ENCODE measurements at places on chromosomes 13 and 19.

- DNase-seq, result no peak
Measured at GRCh38 chr13:25619897-25620296, 248.1 kb downstream of the ATP8A2 start.

GRCh38 chr19:1512671-1513498, at the start of gene ADAMTSL5:
Gene ADAMTSL5, minus strand, starts transcription at chr19:1513019. Its CDS starts 2,076 bp downstream, at chr19:1510943.
- peak; percentile 50 for DNase-seq

GRCh38 chr13:111233080-111233479, 87.4 kb upstream of the TEX29 start:
- DNase-seq, result no peak

GRCh38 chr19:18057557-18057956, 29.2 kb downstream of the IL12RB1 start:
- no peak for DNase-seq

DNA sequence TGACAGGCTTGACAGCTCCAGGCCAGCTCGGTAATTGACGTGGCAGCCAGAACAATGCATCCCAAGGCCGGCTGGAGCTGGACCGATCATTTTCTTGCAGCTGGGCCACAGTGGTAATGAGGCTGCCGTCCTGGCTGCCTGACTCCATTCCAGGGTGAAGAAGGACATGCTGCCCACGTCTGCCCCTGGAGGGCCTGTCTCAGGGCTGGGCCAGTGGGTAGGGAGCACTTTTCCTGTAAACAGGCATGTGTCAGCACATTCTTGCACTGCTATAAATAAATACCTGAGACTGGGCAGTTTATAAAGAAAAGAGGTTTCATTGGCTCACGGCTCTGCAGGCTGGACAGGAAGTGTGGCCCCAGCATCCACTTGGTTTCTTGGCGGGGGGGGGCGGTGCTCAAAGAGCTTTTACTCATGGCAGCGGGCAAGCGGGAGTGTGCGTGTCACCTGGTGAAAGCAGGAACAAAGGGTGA, 38.1 kb upstream of the KCTD15 start:
- no peak for DNase-seq

DNA sequence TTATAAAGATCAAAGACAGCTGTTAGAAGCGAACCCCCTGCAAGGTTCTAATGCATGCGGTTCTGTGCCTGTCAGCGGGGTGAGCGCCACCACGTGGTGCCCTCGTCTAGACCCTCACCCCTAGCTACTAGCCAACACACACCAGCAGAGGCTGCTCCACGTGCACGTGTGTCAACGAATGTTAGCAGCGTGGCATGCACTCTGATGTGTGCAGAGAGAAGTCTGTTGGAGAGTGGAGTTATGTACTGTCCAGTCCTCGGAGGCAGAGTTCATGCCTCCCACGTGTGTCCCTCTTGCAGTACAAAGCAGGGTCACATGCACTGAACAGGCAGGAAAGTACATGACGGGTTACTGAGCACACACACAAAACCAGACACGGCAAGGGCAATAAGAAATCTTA, 75.0 kb upstream of the SLC15A1 start:
- DNase-seq, result no peak

GRCh38 chr13:106117035-106117434, 418.4 kb downstream of the EFNB2 start:
- peak; percentile 76 for DNase-seq

DNA sequence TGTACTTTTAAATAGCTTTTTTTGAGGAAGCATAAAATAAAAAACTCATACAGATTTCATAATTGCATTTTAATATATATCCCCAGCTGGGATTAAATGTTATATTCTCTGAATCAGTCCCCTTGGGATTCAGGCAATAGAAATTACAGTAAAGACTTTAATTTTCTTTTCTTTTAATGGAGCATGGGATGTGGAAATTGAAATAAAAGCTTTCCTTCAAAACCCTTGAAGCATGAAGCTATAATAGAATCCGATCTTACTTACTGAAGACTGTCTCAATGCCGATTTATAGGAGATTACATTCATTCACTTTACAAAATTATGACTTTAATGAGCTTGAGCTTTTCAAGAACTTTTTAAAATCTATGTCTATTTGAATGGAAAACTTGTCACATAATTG, 243.4 kb downstream of the SPRY2 start:
- no peak for DNase-seq

DNA sequence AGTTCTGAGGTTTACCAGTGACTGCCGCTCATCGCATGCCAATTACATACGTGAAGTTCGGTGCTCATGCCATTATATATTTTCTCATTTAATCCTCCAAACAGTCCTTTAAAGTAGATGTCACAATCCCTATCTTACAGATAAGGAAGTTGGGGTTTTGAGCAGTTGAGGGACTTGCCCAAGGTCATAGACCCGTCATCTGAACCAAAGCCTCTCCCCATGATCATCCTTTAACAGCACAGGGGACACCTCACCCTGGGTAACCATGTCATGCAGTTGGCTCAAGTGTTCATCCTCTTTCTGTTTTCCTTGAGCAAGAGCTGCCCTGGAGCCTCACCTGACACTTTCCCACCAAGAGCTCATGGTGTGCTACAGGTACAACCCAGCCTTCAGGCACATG, 69.1 kb downstream of the HSPH1 start:
- DNase-seq, result no peak

DNA sequence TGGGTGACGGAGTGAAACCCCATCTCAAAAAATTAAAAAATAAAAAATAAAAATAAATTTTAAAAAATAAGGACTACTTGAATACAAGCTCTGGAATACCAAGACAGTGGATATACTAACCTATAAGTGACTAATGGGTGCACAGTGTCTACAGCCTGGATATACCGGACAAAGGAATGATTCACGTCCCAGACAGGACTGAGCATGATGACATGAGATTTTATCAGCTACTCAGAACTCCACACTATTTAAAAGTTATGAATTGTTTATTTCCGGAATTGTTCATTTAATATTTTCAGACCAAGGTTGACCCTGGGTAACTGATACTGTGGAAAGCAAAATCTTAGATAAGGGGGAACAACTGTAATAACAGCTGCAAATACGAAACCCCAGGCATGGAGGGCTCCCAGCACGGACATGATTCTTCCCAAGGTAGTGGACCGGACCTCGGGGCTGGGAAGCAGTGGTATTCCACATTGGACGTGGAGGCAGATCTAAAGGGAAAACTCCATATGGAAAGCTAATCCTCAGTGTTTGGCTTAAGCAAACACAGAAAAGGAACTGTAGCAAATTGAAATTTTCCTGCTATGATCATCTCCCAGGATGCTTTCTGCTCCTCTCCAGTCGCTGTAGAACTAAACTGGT, 102.6 kb upstream of the TSHZ3 start:
- peak; percentile 23 for DNase-seq
